Cardiac muscle cell (in vitro differentiated cells and primary cell): ENCODE measurements at places on chromosomes 5 and 9.

- DNase-seq, result peak; percentile 25
Measured at GRCh38 chr9:121367306-121368137, 2.5 kb downstream of the STOM start.

DNA sequence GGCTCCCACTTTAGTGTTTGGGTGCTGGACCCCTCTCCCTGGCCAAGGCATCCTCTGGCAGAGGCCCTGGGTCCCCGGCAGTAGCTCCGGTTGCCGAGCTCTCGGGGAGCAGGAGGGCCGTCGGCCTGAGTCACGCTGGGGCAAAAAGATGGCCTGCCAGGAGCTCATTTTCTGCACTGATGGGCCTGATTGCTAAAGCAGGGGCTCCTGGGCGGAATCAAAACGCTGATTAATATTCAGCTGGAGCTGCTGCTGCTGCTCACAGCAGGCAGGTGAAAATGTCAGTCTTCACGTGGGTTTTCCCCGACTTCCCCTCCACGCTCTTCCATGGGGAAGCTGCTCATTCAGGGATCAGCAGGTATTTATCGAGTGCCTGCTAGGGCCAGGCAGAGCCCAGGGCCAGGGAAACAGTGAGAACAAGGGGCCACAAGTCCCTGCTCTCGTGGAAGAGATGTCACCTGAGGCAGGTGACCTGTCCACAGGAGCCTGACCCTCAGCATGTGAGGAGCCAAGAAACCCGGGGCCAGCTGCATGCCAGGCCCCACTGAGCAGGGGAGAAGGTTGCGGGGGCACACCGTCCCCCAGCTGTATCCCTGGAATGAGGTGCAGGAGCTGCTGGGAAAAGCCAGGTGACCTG, 22.1 kb downstream of the LAMC3 start:
- no peak for DNase-seq

DNA sequence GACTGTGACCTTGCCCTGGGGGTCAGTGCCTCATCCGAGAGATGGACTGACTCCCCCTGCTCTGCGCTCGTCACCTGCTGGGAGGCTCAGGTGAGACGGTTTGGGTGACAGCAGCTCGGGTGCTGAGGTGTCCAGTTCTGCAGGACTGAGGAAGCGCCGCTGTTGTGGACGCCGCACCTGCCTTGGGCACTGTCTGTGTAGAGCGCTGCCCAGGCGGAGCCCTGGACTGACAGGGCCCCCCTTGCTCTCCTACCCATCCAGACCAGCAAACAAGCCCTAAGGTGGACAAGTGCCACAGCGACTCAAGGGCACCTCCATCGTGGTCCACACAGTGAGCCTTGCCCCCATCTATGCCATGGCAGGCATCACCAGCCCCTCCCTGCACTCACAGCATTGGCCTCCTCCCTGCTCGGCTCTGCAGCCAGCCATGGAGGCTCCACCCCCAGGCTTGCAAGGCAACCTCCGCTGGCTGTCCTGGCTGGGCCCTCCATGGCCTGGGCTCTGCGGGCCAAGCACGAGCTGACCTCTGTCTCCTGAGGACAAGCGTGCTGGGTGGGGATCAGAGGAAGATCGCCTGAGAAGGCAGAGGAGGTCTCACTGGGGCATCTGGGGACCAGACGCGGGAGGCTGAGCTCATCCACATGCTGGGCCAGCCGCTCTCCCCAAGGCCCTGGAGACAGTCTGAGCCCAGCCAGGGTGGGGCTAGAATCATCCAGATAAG, 87.1 kb upstream of the COL5A1 start:
- no peak for DNase-seq

DNA sequence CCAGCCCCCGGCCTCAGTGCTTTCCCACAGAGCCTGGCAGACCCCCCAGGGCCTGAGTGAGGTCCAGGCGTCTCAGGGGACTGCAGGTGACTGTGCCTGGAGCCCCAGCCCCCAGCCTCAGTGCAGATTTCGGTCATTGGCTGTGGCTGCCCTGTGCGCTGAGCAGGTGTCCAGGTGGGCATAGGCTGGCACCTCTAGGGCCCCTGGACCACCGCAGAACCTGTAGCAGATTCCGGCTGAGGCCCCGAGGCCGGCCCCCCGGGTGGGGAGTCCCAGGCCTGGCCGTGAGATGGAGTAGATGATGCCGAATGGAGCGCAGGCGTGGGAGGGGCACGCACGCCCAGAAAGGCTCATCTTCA, 12.1 kb downstream of the EXD3 start:
- DNase-seq, result no peak

DNA sequence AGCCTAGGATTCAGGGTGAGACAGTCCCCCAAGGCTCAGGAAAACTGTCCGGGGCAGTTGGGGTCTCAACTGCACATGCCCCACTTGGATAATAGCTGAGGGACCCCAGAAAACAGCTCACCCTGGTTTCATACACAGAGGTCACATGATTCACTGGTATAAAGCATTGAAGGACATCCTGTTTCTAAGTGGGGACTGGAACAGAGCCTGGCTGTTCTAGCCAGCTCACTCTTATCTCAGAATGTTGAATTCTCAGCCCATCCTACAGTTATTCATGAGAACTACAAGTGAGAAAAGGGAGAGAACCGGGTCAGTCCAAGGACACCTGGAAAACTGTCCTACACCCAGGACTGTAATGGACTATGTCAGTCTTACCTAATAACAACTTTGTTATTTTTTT, 170.9 kb downstream of the FGF1 start:
- peak; percentile 25 for DNase-seq
